Activated CD4-positive, alpha-beta memory T cell treated with anti-CD3 and anti-CD28 coated beads, Interleukin-2, amount 10 ng/mL, durations not matched to agents 7 days and 5 days (primary cell): ENCODE measurements at places on chromosomes 16 and 17. TPM values are rescaled to one million over a fixed set of nuclear protein-coding genes. Genes with fewer than 3 reads are reported as not detected.
A peak's percentile ranks its signal among the peaks of the same experiment; 100 is the strongest.

- DNase-seq = no peak
Observed at GRCh38 chr16:982145-983043, 824 bp downstream of the SOX8 start.

GRCh38 chr17:66673668-66674276, 161.1 kb upstream of the CACNG5 start:
- DNase-seq = peak; percentile 50

GRCh38 chr16:732936-733335, 6.0 kb downstream of the HAGHL start:
- no peak for DNase-seq

DNA sequence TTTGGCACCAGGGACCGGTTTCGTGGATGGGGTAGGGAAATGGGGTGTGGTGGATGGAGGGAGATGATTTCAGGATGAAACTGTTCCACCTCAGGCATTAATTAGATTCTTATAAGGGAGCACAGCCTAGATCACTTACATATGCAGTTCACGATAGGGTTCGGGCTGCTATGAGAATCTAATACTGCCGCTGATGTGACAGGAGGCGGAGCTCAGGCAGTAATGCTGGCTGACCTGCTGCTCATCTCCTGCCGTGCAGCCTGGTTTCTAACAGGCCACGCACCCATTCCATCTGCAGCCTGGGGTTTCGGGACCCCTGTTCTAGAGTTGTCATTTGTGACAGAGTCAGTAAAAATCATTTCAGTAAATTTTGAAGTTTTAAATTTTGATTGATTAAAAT, 99.7 kb downstream of the CHD9 start:
- DNase-seq = no peak

GRCh38 chr16:50298075-50298460, 31.7 kb downstream of the ADCY7 start:
- no peak for DNase-seq

DNA sequence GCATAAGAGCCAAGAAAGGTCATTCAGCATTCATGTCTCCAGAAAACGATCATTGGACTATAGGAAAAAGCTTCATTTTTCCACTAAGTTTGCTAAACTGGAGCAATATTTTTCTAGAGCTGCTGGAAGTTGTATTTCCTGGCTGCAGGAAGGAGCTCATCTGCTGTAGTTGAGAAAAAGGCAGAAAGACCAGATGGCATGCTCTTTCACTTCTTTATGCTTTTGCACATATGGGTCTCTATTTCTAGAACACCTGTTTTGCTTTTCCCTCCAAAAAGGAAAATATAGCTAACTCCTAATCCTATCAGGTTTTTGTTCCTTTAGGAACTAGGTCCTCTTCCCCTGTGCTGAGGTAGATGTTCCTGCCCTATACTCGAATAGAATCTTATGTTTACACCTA, 61.9 kb upstream of the HLF start:
- DNase-seq = no peak

DNA sequence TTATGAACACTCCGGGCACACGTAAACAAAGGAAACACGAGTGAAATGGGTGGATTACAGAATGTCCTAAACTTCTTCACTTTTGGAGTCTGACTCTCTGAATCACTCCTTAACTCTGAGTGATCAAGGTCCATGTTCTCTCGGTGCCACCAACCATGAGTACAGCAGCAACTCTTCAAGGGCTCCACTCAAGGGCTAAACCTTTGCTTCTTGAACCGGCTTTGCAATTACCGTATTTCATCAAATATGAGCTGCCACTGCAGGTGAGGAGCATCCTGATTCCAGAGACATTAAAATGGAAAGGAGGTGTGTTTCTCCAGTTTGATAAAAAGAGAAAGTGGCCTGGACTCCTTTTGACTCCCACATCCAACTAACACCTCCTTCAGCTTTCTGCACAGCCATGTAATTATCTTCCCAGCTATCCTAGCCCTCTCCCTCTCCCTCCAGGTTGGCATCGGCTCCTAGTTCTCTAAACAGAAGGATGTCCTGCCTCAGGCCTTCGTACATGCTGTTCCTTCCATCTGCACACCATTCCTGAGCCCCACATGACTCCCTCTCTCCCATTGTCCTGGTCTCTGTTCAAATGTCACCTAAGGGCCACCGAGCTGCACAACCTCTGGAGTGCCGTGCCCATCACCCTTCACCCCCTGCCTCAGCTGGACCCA, 61.4 kb downstream of the ZDHHC7 start:
- no peak for DNase-seq

- DNase-seq = no peak
Observed at GRCh38 chr16:5377280-5377898, 279.8 kb upstream of the EEF2KMT start.

DNA sequence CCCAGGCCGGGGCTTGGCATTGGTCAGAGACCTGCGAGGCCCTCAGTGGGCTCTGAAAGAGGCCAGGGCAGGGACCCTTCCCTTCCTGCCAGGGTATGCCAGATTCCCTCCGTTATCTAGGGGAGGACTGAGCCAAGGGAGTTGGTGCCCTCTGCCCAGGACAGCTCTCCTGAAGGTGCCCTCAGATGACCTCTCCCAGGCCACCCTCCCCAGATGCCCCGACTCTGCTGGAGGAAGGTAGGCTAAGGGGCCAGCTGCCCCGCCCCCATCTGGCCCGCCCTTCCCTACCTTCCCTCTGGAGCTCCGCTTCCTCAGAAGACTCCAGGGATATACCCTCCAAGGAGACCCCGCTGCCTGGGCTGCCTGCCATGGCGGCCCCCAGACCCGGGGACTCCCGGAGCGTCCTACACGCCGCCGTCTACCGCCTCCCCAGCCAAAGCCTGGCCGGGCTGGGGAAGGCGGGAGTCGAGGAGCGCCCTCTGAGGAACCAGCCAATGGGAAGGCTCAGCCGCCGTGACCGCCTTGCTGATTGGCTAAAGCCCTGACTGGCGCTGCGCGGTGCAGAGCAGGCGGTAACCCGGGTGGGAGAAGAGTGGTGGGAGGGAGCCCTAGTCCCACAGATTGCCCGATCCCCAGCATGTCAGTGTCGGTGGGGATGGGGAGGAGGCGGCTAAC, 7.0 kb downstream of the MPP2 start:
- peak; percentile 86 for DNase-seq

GRCh38 chr17:42072323-42073187, 22.2 kb upstream of the C17orf113 start:
- no peak for DNase-seq

GRCh38 chr16:47359478-47359877, 101.4 kb downstream of the ITFG1 start:
- no peak for DNase-seq

DNA sequence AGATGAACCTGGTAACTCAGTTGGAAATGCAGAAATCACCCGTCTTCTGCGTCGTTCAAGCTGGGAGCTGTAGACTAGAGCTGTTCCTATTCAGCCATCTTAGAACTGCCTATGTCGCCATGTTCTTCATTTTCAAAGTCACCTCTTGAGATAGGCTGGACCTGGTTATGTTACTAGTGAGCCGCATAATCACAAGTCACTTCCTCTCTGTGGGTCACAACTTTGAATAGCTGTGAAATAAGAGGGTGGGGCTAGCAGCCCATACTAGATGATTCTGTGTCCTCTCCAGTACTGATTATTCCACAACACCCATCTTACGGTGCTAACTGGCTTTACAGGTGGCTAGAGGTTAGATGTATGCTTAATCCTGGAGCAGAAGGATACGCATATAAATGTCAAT, 74.2 kb downstream of the VPS53 start:
- no peak for DNase-seq

GRCh38 chr16:88423448-88423850, 29.6 kb upstream of the ZFPM1 start:
- no peak for DNase-seq

DNA sequence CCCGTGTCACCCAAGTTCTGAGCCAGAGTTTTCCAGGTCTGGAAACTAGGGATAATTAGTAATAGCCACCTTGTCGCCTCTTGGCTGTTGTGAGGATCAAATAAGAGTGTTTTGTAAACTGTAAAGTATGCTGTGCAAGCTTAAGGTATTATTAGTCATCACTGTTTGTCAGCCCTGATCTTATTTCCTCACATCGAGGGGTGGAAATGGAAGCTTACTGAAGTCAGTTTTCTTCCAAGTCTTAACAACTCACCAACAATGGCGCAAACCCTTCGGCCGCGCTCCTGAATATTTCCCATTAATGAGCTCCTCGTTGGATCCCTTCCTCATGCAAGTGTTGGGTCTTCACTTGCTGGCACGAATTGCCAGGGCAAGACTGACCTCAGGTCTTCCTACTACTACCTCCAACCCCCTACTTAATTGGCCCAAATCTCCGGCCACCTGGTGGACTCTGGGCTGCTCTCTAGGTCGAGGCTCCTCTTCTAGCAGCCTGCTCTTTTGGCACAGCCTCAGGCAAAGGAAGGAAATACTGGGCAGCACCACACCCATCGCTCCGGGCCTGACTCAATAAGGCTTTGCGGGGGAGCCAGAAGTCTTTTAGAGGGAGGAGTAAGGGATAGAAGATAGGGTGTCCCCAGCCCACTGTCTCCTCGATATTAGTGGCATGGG, 885 bp upstream of the SLC35B1 start:
- peak; percentile 37 for DNase-seq

GRCh38 chr16:62954144-62955032, 918.1 kb upstream of the CDH8 start:
- no peak for DNase-seq

DNA sequence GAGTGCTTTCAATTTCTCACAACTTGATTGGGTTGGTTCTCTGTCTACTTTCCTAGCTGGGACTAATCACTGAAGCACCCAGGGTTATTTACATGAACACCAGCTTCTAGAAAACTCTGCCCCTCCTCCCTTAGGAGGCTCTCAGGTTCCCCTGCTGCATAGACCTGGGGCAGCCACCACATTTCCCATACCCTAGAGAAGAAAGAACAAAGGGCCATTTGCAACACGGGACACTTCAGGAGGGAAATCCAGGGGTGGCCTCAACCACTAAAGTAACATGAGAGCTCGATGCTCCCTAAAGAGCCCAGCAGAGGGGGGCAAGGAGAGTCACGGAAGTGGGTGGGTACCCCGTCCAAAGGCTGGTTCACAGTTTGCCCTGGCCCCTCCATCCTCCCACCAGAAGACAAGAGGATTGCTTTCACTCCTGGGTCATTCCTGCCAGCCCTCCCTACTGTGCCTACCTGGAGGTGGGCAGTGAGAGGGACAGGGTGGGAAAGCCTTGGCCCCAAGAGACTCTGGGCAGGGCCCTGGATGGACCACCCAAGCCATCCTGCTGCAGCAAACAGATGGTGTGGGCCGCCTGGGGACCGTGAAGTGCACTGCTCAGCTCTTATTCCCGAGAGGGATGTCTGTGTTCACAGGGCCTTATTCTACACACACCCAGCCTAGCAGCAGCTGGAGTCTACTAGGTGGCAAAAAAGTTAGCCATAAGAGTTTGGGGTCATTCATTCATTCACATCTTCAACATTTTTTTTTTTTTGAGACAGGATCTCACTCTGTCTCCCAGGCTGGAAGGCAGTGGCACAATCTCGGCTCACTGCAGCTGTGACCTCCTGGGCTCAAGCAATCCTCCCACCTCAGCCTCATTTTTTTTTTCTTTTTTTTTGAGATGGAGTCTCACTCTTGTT, 392.1 kb downstream of the SOX9 start:
- DNase-seq = no peak

DNA sequence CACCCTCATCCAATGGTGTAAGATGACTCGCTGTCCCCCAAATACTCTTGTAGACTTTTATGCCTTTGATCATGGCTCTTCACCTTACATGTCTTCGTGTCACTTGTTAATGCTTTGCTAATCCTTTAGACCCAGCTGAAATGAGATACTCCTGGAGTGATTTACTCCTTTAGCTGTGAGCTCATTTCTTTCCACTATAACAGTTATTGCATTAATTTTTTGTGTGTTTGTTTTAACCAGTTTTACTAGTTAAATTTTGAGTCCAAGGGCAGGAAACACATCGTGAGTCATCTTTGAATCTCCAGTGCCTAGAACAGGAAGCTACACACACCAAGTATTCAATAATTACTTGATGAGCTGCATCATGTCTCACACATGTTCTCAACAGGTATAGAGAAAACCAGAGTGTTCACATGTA, 6.5 kb upstream of the CTCF start:
- no peak for DNase-seq

GRCh38 chr17:36600936-36601302, 464 bp upstream of the MRM1 start:
- no peak for DNase-seq

GRCh38 chr16:4892361-4893102, 44.4 kb downstream of the PPL start:
- no peak for DNase-seq

DNA sequence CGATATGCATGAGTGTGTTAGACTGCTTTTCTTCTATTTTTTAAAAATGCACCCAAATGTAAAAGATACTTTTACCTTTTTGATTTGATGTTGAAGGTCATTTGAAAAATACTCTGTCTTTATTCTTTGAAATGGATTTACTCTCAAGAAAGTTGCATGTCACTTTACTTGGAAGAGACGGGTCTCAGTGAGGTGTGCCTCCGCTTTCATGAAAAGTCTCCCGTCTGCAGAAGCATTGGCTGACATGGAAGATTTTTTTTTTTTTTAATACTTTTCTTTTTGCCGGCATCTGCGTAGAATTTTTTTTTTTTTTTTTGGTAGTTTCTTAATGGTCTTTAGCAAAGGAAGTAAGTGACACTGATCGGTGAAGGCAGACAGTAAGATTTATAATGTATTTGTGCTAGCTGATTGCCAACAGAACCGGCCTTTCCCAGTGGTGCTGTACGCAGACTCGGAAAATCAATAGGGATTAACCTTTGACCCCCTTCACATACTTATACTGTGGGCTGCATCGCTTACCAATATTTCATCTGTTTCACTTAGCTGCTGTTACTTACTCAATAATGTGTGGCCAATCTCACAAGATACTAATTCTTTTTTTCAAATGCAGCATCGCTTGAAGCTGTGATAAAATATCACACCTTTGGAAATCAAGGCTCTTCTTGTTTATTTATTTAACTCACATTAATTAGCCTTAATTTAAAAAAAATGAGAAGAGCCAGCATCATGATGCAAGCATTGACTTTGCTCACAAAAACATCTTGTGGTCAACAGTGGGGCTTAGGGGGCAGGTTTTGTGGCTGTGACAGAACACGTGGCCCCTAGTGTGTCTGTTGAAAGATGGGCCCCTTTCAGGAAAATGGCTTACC, 383.9 kb downstream of the WWOX start:
- DNase-seq = no peak

DNA sequence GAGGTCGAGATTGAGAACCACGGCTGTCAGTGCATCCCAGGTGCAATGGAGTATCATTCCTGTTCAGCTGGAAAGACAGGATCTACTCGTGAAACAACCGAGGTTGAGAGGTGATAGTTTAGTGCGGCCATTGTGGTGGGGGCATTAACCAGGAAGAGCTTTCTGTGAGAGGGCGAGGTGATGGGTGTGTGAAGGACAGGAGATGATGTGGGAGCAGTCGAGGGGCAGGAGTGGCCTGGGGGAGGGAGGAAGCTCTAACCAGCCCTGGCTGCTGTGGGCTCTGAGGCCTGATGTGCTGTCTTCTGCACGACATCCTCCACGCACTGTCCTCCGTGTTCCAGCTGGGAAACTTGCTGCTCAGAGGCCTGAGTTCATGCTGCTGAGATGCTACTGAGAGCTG, 22.0 kb downstream of the GOSR2 start:
- no peak for DNase-seq

GRCh38 chr16:83449861-83450260, 357.9 kb upstream of the HSBP1 start:
- DNase-seq = no peak

TTLL6 gene
- total RNA-seq = not detected

CALB2 gene
- not detected for total RNA-seq

YBX2 gene
- 1.6 TPM for total RNA-seq

GGT6 gene
- total RNA-seq = not detected

CHD9NB gene
- 0.33 TPM for total RNA-seq

SSTR5 gene
- total RNA-seq = not detected

PPL gene
- 0.08 TPM for total RNA-seq

PRSS27 gene
- total RNA-seq = 1.8 TPM

THRA gene
- 8.4 TPM for total RNA-seq

ZFP3 gene
- total RNA-seq = 3.4 TPM

KIF2B gene
- total RNA-seq = not detected
